ENCODE measurements at places on chromosomes 5 and 9. TPM values are rescaled to one million over a fixed set of nuclear protein-coding genes. Genes with fewer than 3 reads are reported as not detected.

The CHSY3 gene
- total RNA-seq, result 14.8 TPM

The NTRK2 gene
- total RNA-seq, result 151 TPM

The SHOC1 gene
- not detected for total RNA-seq

The GABRG2 gene
- total RNA-seq, result 26.1 TPM

The RACK1 gene
- 1,272 TPM for total RNA-seq

The ITGA1 gene
- total RNA-seq, result 5.2 TPM

The CDC20B gene
- total RNA-seq, result 0.25 TPM

The NUTM2F gene
- not detected for total RNA-seq

The GABRP gene
- under 0.01 TPM for total RNA-seq

The PDE8B gene
- total RNA-seq, result 8.9 TPM
